PC-9 (cell line): ENCODE measurements at places on chromosomes 1 and 21. TPM values are rescaled to one million over a fixed set of nuclear protein-coding genes. Genes with fewer than 3 reads are reported as not detected.

DNA sequence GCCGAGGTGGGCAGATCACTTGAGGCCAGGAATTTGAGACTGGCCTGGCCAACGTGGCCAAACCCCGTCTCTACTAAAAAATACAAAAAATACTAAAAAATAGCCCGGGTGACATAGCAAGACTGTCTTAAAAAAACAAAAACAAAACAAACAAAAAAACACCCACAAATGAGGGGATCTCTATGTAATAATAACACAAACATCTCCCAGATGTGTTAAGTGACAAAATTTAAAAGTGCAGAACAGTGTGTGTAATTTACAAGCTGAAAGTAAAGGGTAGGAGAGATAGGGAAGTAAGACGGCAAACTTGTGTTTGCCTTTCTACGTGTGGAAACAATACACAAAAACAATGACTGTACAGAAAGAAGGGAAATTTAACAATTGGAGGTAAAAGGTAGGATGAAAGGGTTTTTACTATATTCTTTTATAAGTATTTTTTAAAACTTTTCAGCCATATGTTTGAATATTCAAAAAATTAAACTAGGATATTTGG is 36.3 kb downstream of the ARID4B start:
- no peak for DNase-seq

DNA sequence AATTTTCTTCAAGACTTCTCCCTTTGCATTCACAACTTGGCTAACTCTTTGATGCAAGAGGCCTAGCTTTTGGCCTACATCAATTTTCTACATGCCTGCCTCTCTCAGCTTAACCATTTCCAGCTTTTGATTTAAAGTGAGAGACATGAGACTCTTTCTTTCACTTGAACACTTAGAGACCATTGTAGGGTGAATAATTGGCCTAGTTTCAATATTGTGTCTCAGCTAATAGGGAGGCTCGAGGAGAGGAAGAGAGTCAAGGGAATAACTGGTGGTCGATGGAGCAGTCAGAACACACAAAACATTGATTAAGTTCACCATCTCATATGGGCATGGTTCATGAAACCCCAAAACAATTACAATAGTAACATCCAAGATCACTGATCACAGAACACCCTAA is 225.5 kb downstream of the TPR start:
- DNase-seq = no peak

Gene FMO2
- total RNA-seq = not detected in 2 replicates

- no peak for DNase-seq
These were observed 203.4 kb downstream of the ZNF648 start for GRCh38 chr1:181858135-181858534.

Gene CHAF1B
- 12.9 and 14.1 TPM in 2 replicates for total RNA-seq

Gene C1QB
- not detected in 2 replicates for total RNA-seq

DNA sequence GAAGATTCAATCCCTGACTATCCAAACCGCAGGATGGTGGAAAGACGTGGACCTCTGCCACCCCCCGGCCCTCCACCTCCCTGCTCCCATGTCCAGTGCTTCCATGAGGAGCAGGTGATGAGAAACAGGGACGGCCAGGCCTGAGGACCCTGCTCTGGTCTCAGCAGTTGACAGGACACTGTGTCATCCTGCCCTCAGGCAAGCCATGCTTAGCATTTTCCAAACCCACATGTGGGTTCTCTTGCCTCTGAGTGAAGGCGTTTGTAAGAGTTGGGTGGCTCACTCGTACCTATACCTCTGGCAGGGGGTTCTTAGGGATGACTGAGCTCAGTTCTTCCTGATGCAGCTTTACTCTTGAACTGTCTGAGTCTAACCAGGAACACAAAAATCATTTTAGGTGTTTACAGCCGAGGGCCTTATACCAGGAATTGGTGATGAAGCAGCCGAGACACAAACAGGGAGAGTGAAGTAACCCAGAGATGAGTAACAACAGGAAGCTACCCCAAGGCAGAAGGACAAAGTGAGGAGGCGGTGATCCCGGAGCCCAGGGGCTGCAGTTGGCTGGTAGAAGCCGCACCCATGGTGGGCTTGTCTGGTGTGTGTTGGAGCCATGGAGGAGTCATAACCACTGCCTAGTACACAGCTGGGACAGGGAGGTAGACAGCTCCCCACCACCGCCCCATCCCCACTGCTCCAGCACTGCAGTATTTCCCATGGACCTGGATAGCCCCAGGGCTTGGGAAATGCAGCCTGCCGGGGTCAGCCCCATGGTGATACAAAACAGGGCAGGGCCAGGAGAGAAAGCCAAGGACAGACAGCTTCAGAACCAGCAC is 21.4 kb downstream of the MYBPH start:
- peak; percentile 90 for DNase-seq

DNA sequence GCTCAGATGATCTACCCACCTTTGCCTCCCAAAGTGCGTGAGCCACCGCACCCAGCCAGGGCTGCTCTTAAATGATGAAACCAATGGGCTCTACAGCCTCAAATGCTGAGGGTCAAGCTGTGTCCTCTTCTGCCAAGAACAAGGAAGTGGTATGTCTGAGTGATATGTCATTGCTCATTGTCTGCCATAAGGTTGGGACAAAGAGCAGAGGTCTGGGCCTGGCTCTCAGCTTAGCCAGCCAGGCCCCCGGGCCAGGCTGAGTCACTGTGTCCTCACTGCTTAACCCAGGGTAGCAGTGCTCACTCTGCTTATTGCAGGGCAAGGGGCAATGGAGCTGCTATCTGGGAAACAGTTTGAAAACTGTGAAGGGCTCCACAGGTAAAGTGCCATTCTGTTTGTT is 8.3 kb upstream of the ETS2 start:
- DNase-seq = peak; percentile 96

- DNase-seq = no peak
These were observed 132.9 kb downstream of the COQ8A start for GRCh38 chr1:227072991-227073390.

GRCh38 chr1:61754545-61754944 is 12.3 kb downstream of the PATJ start:
- DNase-seq = peak; percentile 89

GRCh38 chr1:103460511-103460910 is 65.0 kb upstream of the RNPC3 start:
- no peak for DNase-seq

- peak; percentile 34 for DNase-seq
These were observed 2.5 kb downstream of the KIF21B start for GRCh38 chr1:201020721-201021629.
